Non-pigmented ciliary epithelial cell (primary cell): ENCODE measurements at places on chromosomes 16 and 17.

DNA sequence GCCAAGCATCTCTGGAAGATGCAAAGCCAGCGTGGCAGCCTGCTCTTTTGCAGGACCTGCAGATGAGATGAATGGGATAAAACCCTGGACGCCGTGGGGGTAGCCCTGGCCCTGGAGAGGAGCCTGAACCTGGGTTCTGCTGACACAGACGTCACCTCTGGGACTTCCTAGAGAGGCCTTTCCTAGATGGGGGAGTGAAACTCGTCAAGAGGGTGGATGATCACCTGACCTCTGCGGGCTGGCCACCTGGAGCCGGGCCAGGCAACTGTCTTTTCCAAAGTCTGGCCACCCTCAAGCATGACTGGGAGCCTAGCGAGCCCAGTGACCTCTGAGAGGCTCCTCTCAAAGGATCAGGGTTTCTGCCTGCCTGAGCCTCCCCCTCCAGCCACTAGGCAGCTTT lies 529.0 kb downstream of the KCNJ18 start:
- DNase-seq = no peak

GRCh38 chr17:64420143-64420670 lies 28.7 kb upstream of the MILR1 start:
- peak; percentile 58 for DNase-seq

- no peak for DNase-seq
Observed at GRCh38 chr16:57972306-57972705, 1.4 kb upstream of the CNGB1 start.

GRCh38 chr17:15031975-15032374 lies 233.2 kb downstream of the PMP22 start:
- DNase-seq = no peak

DNA sequence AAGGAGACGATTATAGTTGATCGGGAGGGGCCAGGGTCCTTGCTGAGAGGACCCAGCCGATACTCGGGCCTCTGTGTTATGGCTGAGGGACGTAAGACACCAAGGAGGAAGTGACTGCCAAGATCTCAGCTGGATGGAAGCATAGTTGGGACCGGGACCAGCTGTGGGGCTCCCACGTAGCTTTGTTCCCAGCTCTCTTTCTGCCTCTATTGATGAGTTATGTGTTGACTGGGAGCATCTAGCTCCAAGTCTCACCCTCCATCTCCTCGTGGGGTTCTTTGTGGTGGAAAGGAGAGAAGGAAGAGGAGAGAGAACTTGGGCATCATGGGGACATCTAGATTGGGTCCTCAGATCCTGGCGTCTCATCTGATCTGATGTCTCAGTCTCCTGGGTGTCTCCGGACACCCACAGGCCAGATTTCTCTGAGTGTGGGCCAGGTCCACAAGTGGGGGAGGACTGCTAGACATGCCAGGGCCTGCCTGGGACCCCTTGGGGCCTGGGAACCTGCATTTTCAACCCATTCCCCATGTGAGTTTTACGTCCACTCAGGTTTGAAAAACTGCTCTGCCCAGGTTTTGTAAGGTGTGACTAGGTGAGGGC lies 1.0 kb downstream of the MGRN1 start:
- DNase-seq = no peak

- DNase-seq = no peak
Observed at GRCh38 chr17:17060001-17060922, 18.0 kb downstream of the MPRIP start.
